ENCODE measurements at places on chromosomes 3 and 15.

DNA sequence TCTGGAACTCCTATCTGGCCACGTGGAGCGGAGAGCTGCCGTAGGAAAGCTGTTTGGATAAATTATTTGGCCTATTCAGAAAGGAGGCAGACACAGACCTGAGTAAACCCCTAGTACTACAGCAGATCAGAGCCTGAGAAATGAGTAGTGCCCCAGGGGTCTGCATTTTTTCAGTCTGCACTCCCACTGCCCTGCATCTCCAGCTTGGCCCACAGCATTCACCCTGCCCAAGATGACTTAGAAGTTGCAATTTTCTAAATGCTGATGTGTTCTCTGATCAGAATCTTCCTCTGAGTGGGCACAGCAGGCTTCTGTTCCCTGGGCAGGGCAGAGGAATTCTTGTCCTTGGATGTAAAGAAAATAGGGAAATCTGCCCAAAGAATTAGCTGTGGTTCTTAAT lies 55.1 kb upstream of the PIK3CB start:
- DNase-seq = no peak

- DNase-seq = no peak
These were observed 35.0 kb upstream of the ABHD17C start for GRCh38 chr15:80660119-80660518.

GRCh38 chr3:120909602-120909878 lies 1.5 kb downstream of the STXBP5L start:
- DNase-seq = no peak

DNA sequence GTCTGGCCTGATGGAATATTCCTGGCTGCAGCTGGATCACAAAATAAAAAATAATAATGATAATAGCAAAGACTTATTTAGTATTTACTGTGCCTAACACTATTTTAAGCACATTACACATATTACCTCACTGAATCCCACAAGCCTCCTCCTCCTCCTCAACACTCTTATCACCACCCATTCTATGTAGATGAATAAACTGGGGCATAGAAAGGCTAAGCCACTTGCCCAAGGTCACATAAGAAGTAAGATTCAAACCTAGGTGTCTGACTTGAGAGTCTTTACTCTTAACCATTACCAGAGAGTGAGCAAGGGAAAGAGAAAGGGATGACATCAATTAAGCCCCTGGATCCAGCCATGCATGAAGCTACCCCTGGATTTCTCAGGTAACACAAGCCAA lies 493.1 kb downstream of the SHQ1 start:
- DNase-seq = no peak

- DNase-seq = no peak
These were observed 418.2 kb downstream of the EPHA3 start for GRCh38 chr3:89525609-89526008.

GRCh38 chr3:76756577-76756976 lies 283.3 kb upstream of the ROBO2 start:
- DNase-seq = no peak

DNA sequence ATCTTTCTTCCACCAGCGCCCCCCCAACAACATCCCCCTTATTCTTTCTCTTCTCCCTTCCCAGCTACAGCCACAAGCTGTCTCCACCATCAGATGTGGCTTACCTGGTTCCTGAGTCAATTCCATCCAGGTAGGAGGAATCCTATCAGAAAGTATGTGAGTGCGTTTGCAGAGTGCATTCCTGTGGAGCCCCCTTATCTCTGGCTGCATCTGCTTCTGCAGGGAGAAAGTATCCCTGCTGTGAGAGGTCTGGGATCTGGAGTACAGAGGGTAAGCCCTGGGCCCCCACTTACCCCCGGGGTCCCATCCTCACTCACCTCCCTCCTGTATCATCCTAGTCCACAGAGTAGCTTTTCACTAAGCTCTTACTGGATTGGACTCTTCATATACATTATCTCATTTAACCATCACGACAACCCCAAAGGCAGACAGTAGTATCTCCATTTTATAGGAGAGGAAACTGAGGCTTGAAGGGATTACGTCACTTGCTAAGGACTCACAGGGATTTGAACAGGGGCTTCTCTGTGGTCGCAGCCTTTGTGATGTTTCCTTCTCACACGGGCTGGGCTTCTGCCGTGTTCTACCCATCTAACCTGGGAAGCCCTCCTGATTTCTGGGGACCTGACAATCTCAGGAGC lies 22.2 kb upstream of the MAGEF1 start:
- no peak for DNase-seq

- no peak for DNase-seq
These were observed 746.4 kb upstream of the NR2F2 start for GRCh38 chr15:95584088-95584487.

- DNase-seq = no peak
These were observed 19.4 kb downstream of the CCDC32 start for GRCh38 chr15:40545457-40545856.

DNA sequence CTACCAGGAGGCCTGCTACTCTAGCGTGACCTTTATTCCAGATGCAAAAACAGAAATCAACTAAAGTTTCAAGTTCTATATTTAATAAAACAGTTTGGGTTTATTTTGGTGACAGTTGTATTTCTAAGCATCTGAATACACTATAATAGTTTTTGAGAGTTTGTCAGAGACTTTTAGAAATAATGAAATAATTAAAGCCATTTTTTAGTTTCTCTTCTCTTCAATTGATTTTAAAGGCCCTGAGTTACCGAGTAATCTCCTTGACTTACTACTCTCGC lies 523.4 kb downstream of the CADM2 start:
- DNase-seq = no peak

DNA sequence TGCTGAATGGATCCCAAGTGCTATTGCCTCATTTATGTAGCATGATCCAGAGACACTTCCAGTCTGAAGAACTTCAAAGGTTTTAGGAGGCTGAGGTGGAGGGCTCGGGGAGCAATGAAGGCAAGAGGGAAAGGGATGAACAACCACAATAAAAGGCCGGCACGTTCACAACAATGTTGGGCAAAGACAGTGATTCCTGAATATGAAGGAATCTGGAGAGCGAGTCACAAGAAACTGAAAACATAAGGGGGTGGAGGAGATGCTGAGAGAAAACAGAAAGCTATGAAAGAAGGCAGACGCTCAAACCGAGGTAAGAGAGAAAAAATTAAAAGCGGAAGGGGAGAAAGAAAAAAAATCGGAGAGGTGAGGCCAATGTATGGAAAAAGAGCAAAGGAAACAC lies 120.1 kb downstream of the GREM1 start:
- no peak for DNase-seq

DNA sequence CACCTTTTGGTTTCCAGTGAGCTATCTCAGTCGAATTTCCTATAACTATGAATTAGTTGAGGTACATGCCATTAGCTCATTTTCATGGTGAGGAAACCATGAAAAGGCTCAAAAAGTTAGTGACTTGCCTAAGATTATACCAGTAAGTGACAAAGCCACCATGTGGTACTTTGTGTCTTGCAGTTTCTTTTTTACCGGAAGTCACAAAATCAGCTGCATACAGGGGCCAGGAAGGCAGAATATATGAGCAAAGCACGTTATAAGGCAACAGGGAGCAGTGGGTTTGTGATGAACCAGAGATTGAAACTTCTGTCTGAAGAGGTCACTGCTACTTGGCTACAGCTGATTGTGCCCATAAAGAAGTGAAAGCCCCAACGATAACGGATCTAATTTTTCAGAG lies 50.3 kb downstream of the CMTM8 start:
- DNase-seq = no peak

DNA sequence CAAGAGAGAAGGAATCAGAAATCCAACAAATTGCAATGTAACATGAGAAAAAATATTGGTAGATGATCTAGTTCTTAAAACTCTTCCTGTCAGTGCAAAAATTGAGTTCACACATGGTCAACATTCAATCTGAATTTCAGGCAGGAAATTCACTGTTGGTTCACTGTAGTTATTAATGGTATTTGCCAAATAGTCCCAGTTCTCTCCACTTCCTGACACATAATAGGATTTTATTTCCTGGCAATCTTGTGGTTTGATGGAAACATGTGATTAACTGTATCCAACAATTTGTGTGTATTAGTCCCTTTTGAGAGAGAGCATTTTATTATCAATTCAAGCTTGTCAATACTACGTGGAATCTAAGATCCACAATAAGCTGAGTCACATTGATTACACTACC lies 1103.1 kb downstream of the ROBO2 start:
- DNase-seq = no peak

GRCh38 chr3:100533176-100533575 lies 40.8 kb downstream of the TMEM45A start:
- no peak for DNase-seq

DNA sequence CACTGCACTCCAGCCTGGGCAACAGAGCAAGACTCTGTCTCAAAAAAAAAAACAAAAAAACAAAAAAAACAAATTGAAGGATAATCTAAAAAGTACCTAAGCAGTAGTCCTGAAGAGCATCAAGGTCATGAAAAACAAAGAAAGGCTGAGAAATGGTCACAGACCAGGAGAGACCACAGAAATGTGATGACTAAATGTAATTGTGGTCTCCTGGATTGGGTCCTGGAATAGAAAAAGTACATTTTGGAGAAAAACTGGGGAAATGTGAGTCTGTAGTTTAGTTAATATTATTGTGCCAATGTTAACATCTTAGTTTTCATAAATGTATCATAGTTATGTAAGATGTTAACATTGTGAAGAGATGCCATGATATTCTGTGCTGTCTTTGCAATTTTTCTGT lies 267.5 kb upstream of the NR2E3 start:
- DNase-seq = no peak

GRCh38 chr3:9211155-9211950 lies 38.1 kb downstream of the SRGAP3 start:
- DNase-seq = no peak

DNA sequence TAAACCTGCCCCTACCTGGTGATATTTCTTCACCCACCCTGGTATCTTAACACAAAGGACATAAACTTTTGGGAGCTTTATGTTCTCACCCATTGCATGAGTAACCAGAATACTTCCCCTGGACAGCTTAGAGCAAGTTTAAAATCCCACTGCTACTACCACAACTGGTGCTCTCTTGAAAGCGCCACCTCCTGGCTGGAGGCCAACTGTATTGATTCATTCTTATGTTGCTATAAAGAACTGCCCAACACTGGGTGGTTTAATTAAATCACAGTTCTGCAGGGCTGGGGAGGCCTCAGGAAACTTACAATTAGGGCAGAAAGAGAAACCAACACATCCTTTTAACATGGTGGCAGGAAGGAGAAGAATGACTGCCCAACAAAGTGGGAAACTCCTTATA lies 592.4 kb downstream of the EPHA3 start:
- no peak for DNase-seq

DNA sequence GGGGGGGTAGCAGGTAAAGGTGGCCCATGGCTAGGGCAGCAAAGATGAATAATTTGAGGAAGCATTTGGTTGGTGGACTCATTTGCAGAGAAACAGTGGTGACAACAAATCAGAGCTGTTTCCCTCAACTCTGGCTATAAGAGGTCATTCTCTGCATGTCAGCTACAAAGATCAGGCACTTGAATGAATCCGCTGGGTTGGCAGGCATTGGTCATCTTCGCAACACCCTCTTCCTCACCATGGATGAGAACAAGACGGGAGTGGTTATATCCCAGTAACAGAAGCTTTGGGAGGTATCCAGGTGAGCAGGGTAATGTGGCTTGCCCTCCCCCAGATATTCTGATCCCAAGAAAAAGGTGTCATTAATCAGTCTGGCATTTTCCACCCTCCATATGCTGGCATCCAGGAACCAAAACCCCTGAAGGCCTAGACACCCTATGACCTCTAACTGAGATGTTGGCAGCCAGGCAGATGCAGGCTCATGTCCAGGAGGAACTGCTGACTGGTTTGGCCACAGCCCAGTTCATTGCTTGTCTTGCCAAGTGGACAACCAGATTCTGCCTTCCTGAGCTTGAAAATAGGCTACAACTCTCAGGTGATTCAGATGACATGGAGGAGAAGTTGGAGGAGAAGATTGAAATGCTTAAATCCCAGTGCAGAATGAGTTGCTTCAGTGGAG lies 108.9 kb upstream of the TRIM42 start:
- no peak for DNase-seq

GRCh38 chr3:119741657-119742590 lies 39.1 kb downstream of the CFAP91 start:
- no peak for DNase-seq

- no peak for DNase-seq
These were observed 382.1 kb downstream of the GAP43 start for GRCh38 chr3:116005404-116005803.

- DNase-seq = no peak
These were observed 296.0 kb downstream of the MEX3B start for GRCh38 chr15:81749716-81750375.

DNA sequence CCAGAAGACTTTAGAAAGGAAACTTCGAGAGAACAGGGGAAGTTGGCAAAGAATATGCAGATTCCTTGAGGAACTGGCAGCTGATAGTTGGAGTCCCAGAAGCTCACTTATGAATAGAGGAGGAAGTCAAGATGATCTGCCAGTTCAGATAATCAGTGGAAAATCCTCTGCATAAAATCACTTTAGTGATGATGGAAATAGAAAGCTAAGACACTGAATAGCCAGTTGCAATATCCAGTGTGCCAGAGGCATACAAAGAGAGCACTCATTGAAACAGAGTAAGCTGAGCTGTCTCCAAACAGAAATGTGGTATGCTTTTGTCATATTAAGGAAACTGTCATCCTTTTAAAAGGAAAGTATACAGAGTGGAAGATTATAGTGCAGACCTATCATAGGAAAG lies 1207.6 kb downstream of the OTOL1 start:
- no peak for DNase-seq

- DNase-seq = no peak
These were observed 237.3 kb downstream of the XXYLT1 start for GRCh38 chr3:195033531-195034091.

DNA sequence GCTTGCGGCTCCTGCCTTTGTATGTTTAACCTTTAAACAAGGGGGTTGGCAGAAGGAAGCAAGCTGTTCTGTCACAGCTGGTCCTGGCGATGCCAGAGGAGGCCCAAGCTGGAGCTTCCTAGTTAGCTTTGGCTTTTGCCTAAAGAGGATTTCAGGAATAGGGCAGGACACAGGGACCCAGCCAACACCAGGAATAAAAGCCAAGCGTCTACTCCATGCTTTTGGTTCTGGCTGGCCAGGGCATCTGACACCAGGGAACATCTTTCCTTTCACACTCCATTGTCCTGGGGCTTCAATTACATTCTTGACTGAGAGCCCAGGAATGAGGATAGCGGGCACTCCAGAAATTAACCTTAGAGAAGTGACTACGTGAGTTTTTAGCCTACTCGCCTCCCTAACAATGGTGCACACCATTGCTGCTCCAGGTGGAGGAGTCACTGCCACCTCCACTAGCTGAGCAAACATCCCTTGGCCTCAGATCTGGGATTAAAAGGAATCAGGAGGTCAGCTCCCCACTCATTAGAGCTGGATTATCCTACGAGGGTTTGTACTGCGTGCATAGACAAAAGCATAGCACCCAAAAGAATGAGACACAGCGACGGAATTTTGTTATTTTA lies 38.2 kb downstream of the TPM1 start:
- DNase-seq = no peak

GRCh38 chr3:125403789-125404188 lies 28.7 kb upstream of the ZNF148 start:
- DNase-seq = no peak

DNA sequence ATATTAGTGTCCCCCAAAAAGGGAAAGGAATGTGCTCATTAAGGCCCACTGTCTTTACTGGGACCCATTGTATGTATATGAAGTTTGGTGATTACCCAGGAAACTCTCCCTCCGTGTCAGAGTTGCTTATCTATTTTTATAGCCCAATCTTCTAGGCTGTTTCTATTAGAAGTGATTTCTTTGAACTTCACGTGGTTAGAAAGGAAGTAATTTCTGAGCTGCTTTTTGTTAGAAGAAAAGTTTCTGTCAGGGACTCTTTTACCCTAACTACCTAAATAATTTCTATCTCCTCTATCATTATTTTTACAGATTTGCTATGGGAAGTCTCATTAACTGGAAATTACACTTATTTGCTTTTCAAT lies 17.7 kb upstream of the SENP7 start:
- no peak for DNase-seq

Data from activated T-helper 1 cell treated with anti-CD3 and anti-CD28 coated beads, Interleukin-2, amount 50 U/mL, for 16 hours (primary cell).